ENCODE measurements at places on chromosomes 3 and 15.

DNA sequence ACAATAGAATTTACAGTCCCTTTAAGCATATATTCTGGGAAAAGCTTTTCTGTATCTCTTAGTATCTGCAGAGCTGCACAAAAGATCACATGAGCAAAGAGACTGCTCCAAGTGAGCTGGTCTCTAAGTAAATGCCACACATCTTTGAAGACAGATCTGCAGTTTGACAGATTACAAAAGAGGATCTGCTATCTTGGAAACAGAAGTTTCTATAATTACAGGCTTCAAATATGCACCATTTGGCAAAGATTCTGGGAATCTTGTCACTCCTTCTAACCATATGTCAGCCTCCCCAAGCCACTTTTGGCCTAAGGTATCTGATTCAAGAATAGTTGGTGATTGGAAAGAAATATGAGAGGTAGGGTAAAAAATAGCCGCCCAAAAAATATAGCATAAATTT, 9.6 kb upstream of the CFAP44 start:
- no peak for DNase-seq

DNA sequence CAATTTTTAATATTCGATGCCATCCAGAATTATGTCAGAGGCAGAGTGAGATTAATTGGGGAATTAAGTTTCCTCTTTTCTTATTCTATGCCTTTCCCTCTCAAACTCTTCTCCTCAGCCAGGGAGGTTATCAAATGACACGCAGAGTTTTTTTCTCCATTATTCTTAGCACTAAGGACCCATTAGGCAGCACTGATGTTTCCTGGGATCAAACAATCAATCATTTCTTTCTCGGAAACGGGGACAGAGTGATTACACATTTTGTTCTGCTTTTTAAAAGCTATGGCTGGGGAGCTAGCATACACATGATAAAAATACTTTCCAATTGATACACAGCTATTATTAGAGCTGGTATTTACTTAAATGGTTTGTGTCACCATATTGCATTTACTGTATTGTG, 35.3 kb upstream of the PSMD6 start:
- DNase-seq: no peak

DNA sequence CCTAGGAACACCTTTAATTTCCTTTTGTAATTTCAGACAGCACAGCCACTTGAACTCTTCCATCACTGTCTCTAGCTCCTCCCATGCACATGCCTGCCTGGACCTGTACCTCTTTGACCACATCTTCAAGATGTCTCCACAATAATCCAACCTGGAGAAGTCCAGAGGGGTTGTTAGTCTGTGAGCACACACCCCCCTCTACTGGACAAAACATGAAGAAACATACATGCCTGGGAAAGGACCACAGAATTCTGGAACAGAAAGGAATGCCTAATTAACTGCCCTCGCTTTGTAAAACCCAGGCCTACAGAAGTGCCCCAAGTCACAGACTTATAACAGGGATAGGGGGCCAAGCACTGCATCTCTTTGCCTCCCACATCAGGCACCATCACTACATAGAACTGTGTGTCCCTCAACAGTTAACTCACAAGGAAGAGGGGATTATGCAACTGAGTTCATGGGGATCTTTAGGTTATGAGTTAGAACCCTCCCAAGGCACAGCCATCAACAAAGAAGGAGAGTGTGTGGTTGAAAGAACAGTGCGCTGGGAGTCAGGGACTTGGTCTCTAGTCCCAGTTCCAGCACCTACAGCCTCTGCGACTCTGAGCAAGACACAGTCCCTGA, 61.7 kb downstream of the FMN1 start:
- DNase-seq: no peak

- DNase-seq: no peak
These were observed 66.2 kb upstream of the CSTA start for GRCh38 chr3:122258757-122259371.

GRCh38 chr3:184160456-184160855, 5.3 kb downstream of the DVL3 start:
- DNase-seq: no peak

GRCh38 chr3:114896978-114897377, 250.1 kb downstream of the ZBTB20 start:
- no peak for DNase-seq

GRCh38 chr3:159844801-159845261, 143.8 kb upstream of the IL12A start:
- DNase-seq: no peak

GRCh38 chr3:126107957-126108675, 24.2 kb upstream of the SLC41A3 start:
- no peak for DNase-seq
